AG08395 (cell line): ENCODE measurements at places on chromosomes 16 and 17.
A peak's percentile ranks its signal among the peaks of the same experiment; 100 is the strongest.

GRCh38 chr17:80619535-80620235 lies 75.0 kb downstream of the RPTOR start:
- DNase-seq, result peak; percentile 13

- DNase-seq, result peak; percentile 52
Measured at GRCh38 chr17:48051706-48052486, 3.7 kb downstream of the NFE2L1 start.

GRCh38 chr17:77540975-77541374 lies 400.2 kb downstream of the SEC14L1 start:
- no peak for DNase-seq

DNA sequence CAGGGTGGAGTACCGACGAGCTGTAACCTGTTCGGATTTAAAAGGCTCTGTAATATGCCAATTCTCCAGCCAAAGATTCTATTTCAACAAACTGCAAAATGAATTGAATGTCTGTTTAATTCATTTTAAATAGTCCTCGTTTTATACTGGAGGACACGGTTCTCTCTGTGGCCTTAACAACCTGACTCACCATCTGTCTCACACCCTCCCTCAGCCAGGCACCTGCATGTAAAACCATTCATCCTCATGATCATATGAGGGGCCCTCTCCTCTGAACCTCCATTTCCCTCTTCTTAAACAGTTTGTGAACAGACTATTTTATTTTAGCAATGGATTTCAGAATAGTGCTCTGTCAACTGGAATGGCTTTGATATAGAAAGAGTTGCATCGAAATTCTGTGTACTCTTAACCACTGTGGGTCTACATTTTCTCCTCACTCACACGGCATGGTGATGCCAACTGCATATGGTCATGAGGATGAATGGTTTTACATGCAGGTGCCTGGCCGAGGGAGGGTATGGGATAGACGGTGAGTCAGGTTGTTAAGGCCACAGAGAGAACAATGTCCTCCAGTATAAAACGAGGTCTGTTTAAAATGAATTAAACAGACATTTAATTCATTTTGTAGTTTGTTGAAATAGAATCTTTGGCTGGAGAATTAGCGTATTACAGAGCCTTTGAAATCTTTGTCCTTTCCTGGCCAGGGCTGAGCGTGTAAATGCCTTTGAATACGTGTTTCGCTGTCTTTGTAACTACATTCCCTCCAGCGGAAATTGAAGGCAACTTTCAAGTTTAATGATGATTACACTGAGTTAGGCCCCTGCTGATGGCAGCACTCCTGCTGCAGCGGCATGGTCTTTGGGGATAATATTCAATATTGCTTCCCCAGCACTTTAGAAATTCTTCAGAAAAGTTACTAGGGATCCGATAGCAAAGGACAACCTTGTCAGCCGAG lies 329.6 kb downstream of the SNX29 start:
- DNase-seq, result no peak

DNA sequence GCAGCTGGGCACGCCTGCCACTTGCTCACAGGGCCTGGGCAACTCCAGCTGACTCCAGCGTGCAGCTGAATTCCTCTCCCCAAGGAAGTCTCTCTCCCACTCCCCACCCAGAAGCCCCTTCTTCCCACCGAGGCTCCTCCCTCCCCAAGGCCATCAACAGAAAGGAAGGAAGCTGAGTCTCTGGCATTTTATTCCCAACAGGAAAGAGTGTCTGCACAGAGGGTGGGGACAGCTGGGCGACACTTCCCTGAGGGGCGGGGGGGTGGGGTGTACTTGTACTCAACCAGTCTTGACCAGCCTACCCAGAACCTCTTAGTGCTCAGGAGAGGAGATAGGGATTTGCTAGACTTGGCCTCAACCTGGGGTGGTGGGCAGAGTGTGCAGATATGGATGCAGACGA lies at the start of gene EXOC3L1:
Gene EXOC3L1, minus strand, starts transcription at position 96 of the 400 bp plus-strand sequence. CDS start 460 bp downstream, outside the sequence.
- no peak for DNase-seq

- DNase-seq, result no peak
Measured at GRCh38 chr16:3492356-3492755, 2.9 kb downstream of the C16orf90 start.

DNA sequence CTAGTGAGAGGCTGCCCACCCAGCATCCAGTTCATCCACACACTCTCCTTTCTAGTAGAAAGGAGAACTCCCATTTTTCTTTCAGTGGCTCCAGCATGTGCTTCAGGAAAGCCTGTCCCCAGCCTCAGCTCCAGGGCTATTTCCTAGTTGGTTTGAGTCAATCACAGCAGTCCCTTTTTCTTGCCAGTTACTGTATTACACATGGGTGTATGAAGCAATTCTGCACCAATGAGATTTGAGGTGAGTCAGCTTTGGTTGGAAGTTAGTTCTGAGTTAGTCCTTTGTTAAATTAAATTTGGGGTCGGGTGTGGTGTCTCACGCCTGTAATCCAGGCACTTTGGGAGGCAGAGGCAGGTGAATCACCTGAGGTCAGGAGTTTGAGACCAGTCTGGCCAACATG lies 24.8 kb downstream of the RAD51D start:
- peak; percentile 87 for DNase-seq

- DNase-seq, result no peak
Measured at GRCh38 chr17:68694791-68695485, 93.8 kb upstream of the FAM20A start.

- DNase-seq, result peak; percentile 69
Measured at GRCh38 chr16:86653285-86654006, 75.1 kb downstream of the FOXL1 start.

- DNase-seq, result no peak
Measured at GRCh38 chr17:61084260-61084659, 315.4 kb upstream of the TBX2 start.

DNA sequence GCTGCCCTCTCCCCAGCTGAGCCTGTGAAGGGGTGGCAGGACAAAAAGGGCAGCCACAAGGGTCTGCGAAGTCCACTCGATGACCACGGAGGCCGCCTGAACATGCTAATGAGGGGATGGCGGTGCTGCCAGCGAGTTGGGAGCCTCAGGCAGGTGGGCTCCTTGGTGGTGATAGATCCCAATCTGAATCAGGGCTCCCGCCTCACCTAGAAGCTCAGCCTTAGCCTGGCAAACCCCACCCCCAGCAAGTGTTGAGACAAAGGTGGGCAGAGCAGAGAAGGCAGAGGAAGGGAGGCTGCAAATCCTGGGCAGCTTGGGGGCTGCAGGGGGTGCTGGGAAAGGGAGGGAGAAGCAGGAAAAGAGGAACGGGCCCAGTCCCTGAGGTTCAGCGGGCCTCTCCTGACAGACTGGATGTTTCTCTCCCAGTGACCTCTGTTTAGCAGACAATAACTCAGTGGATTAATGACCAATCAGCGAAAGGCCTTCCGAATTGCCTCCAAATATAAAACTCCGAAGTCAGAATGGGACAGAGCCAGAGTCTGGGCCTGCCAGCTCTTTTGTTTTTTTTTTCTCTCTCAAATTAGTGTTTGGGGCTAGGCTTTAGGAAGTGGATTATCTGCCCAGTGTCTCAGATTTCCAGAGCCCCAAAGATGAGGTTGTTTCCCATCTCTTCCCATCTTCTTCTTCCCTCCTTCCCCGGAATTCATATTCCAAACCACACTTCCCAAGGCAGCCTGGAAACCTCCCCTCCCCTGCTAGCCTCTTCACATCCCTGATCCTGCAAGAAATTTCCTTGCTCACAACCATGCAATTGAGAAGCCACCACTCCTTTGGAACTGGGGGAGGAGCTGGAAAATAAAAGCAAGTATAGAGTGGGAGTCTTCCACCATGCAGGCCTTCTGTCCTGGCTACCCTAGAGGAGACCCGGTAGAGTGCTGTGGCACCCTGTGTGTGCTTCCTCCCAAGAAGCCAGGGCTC lies 15.2 kb upstream of the HOXB2 start:
- DNase-seq, result peak; percentile 56

DNA sequence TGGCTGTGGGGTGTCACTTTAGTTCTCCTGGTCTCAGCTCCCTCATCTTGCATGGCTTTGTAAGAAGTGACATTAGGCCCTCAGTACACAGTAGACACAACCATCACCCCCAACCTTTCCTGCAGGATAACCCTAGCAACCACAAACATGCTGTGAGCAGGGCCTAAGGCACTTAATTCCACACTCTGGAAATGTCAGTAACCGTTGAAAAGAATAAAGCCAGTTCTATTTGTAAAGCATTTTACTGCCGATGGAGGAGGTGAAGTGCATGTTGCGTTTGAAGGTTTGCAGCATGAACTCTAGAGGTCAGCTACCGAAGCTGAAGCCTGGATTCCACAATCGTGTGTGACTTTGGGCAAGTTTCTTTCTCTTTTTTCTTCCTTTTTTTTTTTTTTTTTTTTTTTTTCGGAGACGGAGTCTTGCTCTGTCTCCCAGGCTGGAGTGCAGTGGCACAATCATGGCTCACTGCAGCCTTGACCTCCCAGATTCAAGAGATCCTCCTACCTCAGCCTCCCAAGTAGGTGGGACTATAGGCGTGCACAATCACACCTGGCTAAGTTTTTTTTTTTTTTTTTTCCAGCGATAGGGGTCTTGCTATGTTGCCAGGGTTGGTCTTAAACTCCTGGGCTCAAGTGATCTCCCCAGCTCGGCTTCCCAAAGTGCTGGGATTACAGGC lies 26.1 kb upstream of the TOB1 start:
- no peak for DNase-seq

DNA sequence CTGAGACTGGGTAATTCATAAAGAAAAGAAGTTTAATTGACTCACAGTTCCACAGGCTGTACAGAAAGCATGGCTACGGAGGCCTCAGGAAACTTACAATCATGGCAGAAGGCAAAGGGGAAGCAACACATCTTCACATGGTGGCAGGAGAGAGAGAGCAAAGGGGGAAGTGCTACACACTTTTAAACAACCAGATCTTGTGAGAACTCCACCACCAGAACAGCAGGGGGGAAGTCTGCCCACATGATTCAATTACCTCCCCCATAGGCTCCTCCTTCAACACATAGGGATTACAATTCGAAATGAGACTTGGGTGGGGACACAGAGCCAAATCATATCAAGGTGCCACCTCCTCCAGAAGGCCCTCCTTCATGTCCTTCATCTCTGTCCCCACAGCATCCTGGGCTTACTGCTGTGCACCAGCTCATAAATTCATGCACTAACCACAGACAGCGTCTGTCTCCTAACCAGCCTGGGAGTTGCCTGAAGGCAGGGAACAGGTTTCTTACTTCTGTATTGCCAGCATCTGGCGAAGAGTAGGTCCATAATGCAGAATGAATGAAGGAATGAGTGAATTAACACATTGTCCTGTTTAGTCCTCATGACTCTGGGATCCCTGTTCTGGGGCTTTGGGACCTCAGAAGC lies 74.4 kb downstream of the WSB1 start:
- no peak for DNase-seq

- DNase-seq, result no peak
Measured at GRCh38 chr17:51434434-51435170, 174.3 kb downstream of the UTP18 start.

GRCh38 chr16:57623251-57624043 lies 5.0 kb upstream of the ADGRG1 start:
- DNase-seq, result no peak

- no peak for DNase-seq
Measured at GRCh38 chr17:7849130-7849750, 5.6 kb upstream of the TMEM88 start.

GRCh38 chr17:67478401-67479041 lies 101.4 kb downstream of the PITPNC1 start:
- no peak for DNase-seq

- DNase-seq, result peak; percentile 69
Measured at GRCh38 chr16:21301168-21301894, 23.2 kb upstream of the CRYM start.

DNA sequence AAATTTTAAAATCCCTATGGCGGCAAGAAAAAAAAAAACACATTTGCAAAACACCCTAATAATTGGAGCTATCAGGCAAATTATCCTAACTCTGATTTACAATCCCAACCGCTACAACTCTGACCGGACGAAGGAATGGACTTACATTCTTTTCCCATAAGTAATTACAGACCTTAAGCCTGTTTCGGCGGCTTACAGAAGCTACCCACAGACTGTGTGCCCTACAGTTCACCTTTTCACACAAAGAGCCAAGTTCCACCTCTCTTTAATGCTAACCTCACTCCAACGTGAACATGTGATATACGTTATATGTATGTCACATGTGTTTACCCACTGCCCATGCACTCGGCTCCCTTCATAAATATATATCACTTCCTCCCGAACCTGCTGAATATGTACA lies 8.7 kb upstream of the MEAK7 start:
- no peak for DNase-seq
